Erythroblast (primary cell): ENCODE measurements at places on chromosomes 12 and 14.

DNA sequence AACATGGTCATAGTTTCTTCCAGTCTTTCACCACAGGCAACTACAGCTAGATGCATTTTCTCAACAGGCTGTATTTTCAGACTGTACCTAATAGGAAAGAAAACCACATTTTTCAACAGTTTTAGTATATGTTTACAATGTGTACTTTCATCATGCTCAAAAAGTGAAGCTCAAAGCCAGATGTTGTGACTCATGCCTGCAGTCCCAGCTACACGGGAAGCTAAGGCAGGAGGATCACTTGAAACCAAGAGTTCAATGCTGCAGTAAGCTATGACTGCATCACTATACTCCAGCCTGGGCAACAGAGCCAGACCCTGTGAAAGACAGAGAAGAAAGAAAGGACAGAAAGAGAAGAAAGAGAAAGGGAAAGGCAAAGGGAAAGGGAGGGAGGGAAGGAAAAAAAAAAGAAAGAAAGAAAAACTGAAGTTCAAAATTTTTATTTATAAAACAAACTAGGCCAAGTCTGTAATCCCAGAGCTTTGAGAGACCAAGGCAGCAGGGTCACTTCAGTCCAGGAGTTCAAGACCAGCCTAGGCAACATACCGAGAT lies 25.5 kb downstream of the GXYLT1 start:
- DNase-seq, result no peak

GRCh38 chr12:77045183-77045582 lies 20.2 kb downstream of the E2F7 start:
- DNase-seq, result no peak

GRCh38 chr12:65015850-65016249 lies 105.3 kb downstream of the WIF1 start:
- DNase-seq, result no peak

DNA sequence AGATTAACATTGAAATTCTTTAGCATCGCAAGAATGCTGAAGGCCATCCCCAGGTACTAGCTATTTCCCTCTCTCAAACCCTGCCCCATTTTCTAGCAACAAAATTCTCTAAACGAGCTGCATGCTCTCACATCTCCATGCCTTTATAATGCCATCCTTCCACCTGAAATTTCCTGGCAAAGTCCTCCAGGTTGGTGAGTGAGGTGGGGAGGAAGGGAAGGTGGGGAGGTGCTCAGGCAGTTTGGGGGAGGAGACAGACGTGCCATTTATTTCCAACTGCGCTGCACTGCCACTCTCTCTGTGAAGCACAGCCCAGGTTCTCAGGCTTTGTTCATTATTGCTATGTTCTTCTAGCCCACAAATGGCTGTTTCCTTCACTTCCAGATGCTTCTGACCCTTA lies 208.4 kb downstream of the PAWR start:
- no peak for DNase-seq

GRCh38 chr14:100439781-100440180 lies 116.6 kb downstream of the SLC25A47 start:
- DNase-seq, result no peak

- no peak for DNase-seq
Measured at GRCh38 chr12:75747572-75748021, 236.2 kb upstream of the KRR1 start.

DNA sequence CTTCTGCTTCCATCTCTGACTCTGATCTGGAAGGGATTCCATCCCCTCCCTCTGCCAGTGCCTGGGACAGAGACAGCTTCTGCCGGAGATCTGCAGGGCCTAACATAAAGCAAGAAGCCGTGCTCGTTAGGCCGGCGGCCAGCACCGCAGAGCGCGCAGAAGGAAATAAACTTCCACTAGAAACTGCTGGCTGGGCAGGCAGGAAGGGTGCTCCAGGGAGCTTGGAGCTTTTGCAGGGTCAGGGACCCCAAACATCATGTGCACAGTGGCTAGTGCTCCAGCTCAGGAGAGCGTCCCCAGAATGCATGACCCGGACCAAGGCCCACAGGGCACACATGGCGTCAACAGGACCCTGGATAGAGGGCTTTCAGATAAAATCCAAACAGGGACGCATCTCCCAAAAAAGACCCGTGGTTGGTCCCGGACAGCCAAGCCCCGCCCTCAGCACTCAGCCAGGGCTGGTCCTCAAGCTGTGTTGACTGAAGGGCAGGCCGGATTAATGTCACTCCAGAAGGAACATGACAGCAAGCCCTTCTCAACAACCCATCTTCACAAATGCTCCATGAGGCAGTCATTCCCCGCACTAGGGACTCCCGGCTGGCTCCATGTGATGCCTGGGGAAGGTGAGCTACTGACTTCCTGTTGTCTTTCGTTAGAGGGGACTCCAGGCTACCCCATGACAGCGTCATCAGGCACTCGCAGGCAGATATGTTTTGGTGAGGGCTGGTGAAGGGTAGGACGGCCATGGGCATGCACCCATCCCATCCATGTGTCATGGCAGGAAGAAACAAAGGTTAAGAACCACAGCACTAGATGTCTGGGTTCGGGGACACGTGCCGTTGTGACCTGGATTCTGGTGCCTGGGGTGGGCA lies 121.5 kb downstream of the CALM1 start:
- DNase-seq, result no peak

- peak; percentile 70 for DNase-seq
Measured at GRCh38 chr12:118714051-118714460, 267.3 kb upstream of the SRRM4 start.

- DNase-seq, result no peak
Measured at GRCh38 chr12:98738002-98738401, 92.9 kb downstream of the APAF1 start.

DNA sequence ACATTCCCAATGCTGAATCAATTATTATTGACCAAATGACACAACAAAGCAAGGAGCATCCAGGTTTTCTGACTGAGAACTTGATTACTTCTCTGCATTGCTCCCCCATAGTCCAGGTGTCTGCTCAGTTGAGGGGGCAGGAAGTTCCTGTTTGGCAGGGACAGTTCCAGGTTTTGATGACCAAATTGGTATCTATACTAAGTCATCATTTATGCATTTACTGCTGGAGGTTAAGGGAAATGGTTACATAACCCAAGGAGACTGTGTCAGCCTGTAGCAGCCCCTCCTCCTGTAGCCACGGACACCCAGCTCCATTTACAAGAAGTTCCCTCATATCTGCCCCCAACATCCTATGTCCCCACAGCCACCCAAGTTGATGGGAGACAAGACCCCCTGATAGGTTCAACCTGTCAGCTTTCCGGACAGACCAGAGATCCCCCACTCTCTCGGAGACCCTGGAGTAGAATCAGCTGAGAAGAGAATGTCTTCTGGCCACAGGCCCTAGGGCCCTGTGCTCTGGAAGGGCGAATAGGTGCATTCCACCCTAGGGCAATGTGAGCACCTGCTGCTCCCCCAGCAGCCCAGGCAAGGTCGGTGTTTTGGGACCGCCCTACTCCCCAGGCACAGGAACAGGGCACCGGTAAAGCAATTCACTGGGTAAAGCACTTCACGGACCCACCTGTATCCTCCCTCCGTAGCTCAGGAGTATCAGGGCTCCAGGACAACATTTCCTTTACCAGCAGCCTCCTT lies 23.6 kb downstream of the IRF2BPL start:
- no peak for DNase-seq

GRCh38 chr12:132163041-132163910 lies 19.0 kb downstream of the NOC4L start:
- DNase-seq, result no peak
